Bronchial epithelial cell (primary cell): ENCODE measurements at places on chromosomes 12 and 14.

DNA sequence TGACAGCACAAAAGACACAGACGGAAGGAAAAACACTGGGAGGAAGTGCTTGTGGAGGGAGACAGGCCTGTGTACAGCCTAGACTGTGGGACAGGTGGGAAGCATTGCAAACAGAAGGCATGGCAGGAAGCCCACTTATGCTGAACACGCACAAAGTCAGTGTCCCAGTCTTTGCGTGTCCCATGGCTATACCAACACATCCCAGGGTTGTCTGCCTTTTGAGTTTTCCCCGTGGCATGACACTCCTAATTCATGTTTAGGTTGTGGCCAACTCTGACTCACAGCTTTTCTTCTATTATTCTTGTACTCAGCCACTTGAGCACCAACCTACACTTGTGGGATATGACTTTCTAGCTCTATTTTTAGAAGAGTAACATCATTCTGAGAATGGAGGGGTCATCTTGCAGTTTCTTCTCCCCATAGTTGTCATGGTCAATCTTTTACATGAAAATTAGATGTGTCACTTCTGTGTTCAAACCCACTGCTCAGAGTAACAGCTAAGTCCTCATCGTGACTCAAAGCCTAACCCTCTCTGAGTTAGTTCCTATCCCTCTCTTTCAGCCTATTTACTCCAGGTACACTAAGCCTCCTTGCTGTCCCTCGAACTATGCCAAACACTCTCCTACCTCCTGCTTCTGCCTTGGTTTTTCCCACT, 27.5 kb upstream of the JPH4 start:
- DNase-seq, result peak; percentile 5

- DNase-seq, result peak; percentile 77
These were observed 5.9 kb upstream of the TWF1 start for GRCh38 chr12:43812057-43812456.

DNA sequence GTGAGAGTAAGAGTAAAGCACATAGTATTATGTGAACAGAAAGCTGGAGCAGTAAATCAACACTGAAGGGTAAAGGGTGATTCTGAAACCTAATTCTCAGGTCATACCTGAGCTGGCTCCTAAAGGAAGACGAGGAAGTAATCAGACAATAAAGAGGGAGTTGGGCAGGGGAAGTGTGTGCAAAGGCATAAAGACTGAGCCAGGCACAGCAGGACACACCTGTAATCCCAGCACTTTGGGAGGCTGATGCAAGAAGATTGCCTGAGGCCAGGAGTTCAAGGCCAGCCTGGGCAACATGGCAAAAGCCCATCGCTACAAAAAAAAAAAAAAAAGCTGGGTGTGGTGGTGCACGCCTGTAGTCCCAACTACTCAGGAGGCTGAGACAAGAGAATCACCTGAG, 9.6 kb downstream of the ARF3 start:
- DNase-seq, result no peak

- peak; percentile 71 for DNase-seq
These were observed 80.8 kb upstream of the ACTN1 start for GRCh38 chr14:69059658-69060623.

- DNase-seq, result no peak
These were observed 27.8 kb downstream of the EID3 start for GRCh38 chr12:104331376-104331775.

- no peak for DNase-seq
These were observed 3.5 kb downstream of the RFX4 start for GRCh38 chr12:106586278-106586802.

- peak; percentile 9 for DNase-seq
These were observed 117.0 kb downstream of the PRKD1 start for GRCh38 chr14:29810682-29811081.

DNA sequence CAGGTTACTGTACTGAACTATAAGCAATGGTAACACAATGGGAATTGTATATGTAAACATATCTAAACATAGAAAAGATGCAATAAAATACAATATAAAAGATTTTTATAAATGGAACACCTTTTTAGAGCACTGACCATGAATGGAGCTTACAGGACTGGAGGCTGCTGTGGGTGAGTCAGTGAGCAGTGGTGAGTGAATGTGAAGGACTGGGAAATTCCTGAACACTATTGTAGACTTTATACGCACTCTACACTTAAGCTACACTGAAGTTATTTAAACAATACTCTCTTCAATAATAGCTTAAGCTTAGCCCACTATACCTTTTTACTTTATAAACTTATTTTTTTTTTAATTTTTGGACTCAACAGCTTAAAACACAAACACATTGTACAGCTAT, 313.5 kb downstream of the KCNC2 start:
- peak; percentile 52 for DNase-seq

- DNase-seq, result no peak
These were observed 89.3 kb downstream of the BCL11B start for GRCh38 chr14:99182548-99183250.

DNA sequence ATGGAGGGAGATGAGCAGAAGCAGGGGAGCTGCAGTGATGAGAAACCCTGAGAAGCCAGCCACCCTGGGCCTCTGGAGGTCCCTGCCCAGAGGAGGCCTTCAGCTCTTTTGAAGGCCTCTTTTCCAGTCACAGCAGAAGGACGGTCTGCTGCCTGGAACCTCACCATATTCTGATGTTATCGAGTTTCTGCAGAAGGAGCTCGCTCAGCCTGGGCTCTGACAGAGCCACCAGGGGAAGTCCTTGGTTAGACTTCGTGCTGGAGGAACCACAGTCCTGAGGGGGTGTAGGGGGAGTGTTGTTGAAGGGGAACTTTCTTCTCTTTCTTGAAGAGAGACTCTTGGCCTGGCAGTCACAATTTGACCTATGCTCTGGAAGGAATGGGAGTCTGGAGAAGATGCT, 25.1 kb upstream of the BATF start:
- DNase-seq, result no peak

- DNase-seq, result no peak
These were observed 271.0 kb downstream of the AACS start for GRCh38 chr12:125336246-125336645.

DNA sequence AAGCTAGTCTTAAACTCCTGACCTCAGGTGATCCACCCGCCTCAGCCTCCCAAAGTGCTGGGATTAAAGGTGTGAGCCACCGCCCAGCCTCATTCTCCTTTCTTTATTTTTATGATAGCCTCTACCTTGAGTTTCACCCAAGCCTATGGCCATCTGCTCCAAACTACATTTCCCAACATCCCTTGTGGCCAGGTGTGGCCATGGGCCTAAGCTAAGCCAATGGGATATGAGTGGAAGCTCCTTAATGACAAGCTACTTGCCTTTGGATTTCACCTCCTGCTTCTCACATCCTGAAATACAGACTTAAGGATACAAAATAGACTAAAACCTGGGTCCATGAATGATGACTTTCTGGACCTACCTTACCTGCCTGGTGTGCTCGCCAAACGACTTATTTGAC, 46.2 kb downstream of the DPF3 start:
- peak; percentile 5 for DNase-seq

GRCh38 chr14:69708586-69709560, 58.1 kb upstream of the SRSF5 start:
- no peak for DNase-seq

GRCh38 chr12:3272958-3273357, 195.8 kb downstream of the TSPAN9 start:
- no peak for DNase-seq

GRCh38 chr14:92409043-92409442, 86.1 kb downstream of the SLC24A4 start:
- no peak for DNase-seq

DNA sequence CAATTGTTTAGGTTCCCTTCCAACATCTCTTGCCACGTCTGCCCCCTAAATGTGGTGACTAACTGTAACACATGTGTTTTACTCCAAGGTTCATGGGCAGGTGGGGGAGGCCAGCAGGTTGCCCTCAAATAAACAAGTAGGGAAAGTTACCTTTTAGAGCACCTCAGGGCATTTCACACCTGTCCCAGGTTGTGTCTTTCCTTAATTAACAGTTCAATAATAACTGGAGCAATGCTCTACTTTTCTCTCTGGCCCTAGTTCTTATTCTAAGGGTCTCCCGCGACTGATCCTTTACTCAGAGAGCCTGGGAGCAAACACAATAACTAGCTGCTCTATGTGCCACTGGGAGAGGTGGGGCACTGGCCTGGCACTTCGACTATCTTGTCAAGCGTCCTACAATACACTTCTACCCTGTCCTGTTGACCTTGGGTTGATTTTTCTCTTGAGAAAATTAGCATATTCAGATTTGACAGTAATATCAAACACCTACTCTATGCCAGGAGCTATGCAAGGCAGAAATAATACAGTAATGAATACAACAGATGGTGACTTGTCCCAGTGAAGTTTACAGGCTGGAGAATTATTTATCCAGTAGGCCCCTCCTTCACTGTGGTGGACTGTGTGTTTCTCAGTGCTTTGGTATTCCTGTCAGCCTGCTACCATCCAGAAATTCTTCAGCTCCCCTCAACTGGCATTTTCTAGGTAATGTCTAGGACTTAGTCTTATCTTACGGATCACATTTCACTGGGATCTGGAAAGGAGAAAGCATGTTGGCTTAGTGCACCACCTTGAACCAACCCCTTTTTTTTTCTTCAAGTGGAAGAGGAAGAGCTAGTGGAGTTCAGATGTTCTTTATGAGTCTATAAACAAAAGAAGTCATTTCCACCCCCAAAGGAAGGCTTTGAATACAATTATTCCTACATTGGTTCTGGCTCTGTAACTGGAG, 202.6 kb downstream of the CRADD start:
- no peak for DNase-seq

DNA sequence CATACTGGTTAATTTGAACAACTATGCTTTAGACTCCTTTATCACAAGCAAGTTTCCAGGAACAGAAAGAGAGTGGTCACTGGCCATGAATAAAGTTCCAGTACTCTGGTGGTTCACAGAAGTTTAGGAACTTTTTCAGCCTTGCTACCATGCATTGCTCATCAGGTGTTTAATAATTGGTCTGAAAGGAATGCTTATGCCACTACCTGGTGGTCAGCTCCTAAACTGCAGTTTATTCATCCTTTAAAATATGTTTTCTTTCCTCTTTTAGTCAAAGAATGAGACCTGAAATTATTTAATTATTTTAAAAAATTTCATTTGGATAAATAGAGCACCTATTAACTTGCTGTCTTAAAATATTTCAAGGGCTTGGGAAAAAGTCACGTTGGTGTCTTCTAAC, 260.1 kb upstream of the OR4E1 start:
- peak; percentile 34 for DNase-seq

- DNase-seq, result no peak
These were observed 11.6 kb downstream of the MBD6 start for GRCh38 chr12:57534250-57534649.

- peak; percentile 92 for DNase-seq
These were observed 32.4 kb downstream of the FERMT2 start for GRCh38 chr14:52918486-52918885.

GRCh38 chr14:86510491-86510890, 980.5 kb downstream of the FLRT2 start:
- no peak for DNase-seq

GRCh38 chr12:7864601-7865150, 8.0 kb downstream of the SLC2A14 start:
- DNase-seq, result no peak

GRCh38 chr12:112998987-112999767, 20.9 kb downstream of the OAS2 start:
- no peak for DNase-seq
